ENCODE measurements at places on chromosomes 13 and 19.

DNA sequence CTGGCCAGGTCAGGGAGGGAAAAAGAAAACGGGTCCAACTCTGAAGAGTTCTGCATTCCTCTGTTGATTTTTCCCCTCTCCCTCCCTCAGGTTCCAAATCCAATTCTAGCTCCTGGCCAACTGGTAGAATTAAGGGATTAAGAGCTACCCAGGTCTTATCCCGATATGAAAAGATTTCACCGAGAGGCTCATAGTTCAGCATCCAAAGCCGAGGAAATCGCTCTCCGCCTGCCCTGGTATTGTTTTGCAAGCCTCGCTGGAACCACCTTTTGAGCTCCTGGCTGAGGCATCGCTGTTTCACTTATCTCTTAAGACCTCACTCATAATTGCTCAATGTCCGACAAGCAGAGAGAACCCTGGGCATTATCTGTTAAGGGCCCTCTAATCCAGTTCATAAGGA, 180.4 kb downstream of the URI1 start:
- no peak for ATAC-seq

- ATAC-seq: no peak
These were observed 34.9 kb upstream of the RCBTB2 start for GRCh38 chr13:48567515-48568369.

DNA sequence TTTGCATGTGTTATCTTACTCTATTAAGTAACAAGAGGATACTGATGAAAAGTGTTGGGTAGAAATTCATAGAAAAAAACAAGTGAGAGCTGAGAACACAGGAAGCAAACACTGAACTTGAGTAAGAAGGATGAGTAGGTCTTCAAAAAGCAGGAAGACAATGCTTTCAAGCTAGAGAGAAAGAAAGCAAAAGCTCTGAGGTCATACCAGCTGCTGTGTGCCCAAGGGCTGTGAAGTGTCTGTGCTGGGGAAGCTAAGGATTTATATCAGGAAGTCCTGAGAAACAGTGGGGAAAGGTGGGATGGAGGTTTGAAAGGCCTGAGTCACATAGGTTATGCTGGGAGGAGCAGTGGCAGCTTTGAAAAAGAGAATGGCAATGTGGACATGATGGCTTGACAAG, 145.5 kb upstream of the MAB21L1 start:
- no peak for ATAC-seq

DNA sequence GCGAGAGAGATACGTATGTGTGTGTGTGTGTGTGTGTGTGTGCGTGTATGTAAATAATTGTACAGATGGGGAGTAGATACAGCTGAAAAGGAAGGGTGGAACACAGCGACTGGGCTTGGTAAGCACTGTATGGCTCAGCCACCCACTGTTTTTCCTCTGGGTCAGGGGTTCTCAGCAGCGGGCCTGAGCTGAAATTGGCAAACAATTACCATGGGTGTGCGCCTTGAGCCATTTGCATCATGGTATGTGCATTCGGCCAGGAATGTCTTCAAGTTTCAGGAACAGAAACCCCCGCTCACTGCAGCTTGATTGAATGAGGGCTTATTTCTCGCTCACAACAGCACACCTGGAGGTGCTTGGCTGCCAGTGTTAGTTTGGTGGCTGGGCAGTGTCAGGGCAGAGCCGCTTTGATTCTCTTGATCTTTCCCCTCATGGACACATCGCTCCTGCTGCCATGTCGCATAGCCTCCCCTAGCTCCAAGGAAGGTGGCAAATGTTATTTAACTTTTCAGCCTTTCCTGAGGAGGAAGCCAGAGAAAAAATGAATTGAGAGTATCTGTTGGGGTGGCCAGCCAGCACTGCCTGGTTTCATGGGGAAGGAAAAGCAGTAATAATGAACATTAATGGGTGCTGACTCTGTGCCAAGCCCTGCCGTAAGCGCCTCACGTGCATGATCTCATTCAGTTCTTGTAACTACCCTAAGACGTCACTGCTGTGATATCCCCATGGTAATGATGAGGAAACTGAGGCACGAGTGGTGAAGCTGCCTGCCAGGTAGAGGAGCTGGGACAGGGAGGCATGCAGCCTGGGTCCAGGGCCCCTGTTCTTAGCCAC, 126.9 kb downstream of the SIPA1L3 start:
- ATAC-seq: no peak

- ATAC-seq: no peak
These were observed 6.4 kb downstream of the MOB3A start for GRCh38 chr19:2089727-2090053.

DNA sequence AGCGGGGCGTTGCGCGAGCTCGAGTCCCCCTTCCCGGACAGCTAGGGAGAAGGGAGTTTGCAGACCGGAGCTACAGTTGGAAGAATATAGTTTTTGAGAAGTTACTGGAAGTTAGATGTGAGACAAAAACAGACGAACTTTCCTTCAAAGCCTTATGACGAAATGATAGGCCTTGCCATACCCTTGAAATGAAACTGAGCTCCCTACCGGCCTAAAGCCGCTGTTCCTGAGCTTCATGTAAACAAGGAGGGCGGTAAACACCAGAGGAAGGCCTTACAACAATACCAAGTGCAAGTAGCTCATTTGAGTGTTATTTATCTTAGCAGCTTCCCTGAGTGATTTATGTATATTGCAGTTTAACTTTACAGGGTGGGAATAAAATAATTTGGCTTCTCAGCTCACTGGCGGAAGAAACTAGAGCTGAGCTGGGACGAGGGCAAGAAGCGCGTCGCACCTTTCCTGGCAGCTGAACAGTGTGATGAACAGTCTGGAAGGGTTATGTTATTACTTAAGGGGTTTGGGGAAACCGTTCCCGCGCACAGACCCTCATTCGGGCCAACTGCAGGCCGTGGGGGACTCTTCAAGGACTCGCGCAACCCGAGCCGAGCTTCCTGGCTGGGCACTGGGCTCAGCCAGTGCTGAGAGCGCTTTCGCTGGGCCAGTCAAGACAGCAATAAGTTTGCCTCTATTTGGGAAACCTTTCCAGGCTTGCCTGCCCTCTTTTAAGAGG, 111.2 kb downstream of the KCNRG start:
- ATAC-seq: no peak

GRCh38 chr19:290372-291005, 714 bp downstream of the PLPP2 start:
- ATAC-seq: no peak

GRCh38 chr13:28349371-28349770, 145.6 kb downstream of the FLT1 start:
- ATAC-seq: no peak

GRCh38 chr19:41928221-41928683, at the start of gene ERFL:
Gene ERFL (minus strand): TSS chr19:41928449. CDS start chr19:41912919, 15,530 bp downstream.
- ATAC-seq: peak; percentile 50

- ATAC-seq: no peak
These were observed 18.6 kb upstream of the ZNF816 start for GRCh38 chr19:52981329-52981728.

All from activated CD4-positive, CD25-positive, alpha-beta regulatory T cell treated with anti-CD3 and anti-CD28 coated beads, Interleukin-2, amount 50 U/mL, for 24 hours (primary cell).